ENCODE measurements at places on chromosomes 6 and 20. TPM values are rescaled to one million over a fixed set of nuclear protein-coding genes. Genes with fewer than 3 reads are reported as not detected.
A peak's percentile ranks its signal among the peaks of the same experiment; 100 is the strongest.

The FAM83B gene
- not detected for polyA plus RNA-seq

The ABHD16B gene
- not detected for polyA plus RNA-seq

The EPB41L1 gene
- 12.4 TPM for polyA plus RNA-seq

The ELOVL4 gene
- polyA plus RNA-seq, result 0.40 TPM

The SCRT2 gene
- not detected for polyA plus RNA-seq

The OPRM1 gene
- polyA plus RNA-seq, result not detected

The TRAPPC3L gene
- polyA plus RNA-seq, result 0.17 TPM

The RSPH9 gene
- polyA plus RNA-seq, result 0.77 TPM

The LRRN4 gene
- 0.06 TPM for polyA plus RNA-seq

- DNase-seq, result no peak
These were observed 73.5 kb upstream of the NFATC2 start for GRCh38 chr20:51616060-51616459.

- DNase-seq, result no peak
These were observed 193.0 kb upstream of the KCNK16 start for GRCh38 chr6:39515471-39515870.

DNA sequence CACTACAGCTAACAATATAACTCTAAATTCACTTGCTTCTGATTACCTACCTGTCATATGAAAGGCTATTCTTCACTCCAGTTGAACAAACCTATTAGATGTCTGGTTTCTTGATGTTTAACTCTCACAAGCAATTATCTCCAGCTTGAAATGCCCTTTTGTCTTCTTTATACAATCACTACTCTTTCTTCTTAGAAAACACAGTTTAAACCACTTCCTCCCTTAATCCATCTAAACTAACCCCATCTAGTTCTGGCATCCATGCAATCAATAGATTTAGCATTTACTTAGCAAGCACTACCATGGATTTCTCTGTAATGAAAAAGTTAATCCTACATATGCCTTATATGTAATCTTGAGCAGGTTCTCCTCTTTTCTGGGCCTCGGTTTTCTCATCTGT is 127.3 kb downstream of the ATXN1 start:
- no peak for DNase-seq

GRCh38 chr6:90167514-90168379 is 128.9 kb downstream of the BACH2 start:
- no peak for DNase-seq

DNA sequence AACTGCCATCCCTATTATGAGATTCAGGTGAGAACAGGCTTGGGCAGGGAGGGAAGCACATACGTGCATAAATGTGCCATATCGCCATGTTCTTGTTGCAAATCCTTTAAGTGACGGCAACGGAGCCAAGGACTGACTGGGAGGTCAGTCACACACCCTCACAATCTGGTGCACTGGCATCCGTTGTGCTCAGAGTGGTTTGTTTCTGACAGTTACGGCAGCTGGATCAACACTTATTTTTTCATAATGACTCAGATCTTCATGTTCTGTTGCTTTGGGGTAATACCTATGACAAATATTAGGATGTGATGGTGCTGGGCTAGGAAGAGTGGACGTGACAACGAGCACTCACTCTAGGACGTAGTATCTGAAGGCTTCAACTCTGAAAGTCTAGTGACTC is 56.2 kb upstream of the PREP start:
- no peak for DNase-seq

DNA sequence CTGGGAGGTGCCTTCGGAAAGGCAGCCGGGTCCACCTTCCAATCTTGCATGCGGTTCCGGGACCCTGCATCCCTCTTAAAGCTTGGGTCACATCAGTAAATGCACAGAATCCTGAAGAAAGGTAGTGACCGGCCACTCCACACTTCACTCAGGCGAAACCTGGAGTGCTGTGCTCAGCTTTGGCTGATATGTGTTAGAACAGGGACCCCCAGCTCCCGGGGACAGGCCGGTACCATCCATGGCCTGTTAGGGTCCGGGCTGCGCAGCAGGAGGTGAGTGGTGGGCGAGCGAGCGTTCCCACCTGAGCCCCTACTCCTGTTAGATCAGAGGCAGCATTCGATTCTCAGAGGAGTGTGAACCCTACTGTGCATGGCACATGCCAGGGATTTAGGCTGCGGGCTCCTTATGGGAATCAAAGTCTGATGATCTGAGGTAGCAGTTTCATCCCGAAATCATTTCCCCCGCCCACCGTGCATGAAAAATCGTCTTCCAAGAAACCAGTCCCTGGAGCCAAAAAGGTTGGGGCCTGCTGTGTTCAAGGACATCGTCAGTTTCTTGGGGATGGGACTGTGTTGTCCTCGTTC is 143.0 kb downstream of the ERMARD start:
- no peak for DNase-seq

- no peak for DNase-seq
These were observed 60.1 kb upstream of the RALGAPA2 start for GRCh38 chr20:20772497-20773085.

DNA sequence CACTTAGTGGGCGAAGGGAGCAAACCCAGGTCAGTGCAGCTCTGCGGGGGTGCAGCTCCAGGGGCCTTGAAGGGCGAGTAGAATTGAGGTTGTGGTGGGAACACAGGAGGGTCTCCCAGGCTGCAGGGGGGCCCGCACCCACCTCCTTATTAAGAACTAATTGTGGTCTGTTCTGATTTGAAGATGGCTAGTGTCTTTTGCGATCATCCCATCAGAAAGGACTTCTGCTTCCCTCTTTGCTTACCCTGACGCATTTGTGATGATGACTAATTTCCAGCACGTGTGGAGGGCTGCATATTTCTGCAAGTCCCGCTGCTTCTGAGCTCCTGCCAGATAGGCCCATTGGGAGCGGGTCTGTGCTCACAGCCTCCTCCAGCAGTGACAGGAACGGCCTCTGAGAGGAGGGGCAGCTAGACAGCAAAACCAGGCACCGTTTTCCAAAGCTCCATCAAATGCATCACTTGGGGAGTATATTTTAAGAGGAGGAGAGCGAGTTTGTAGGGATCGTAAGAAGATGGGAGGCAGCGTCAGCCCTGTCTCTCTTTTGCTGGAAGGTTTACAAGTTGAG is 268.9 kb downstream of the CDH4 start:
- peak; percentile 17 for DNase-seq

- DNase-seq, result no peak
These were observed 63.5 kb downstream of the JAG1 start for GRCh38 chr20:10610251-10610650.

GRCh38 chr20:25272223-25273000 is 24.5 kb downstream of the PYGB start:
- no peak for DNase-seq

DNA sequence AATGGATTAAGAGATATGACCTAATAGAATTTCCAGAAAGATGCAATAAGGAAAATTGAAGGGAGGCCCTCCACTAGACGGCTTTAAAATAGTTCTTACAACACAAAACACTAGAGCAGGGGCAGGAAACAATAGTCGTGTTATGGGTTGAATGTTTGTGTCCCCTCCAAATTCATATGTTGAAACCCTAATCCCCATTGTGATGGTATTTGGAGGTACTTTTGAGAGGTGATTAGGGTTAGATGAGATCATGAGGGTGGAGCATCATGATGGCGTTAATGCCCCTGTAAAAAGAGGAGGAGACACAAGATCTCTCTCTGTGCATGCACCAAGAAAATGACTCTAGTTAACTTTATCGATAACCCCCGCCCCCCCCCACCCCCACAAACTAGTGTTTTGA is 104.0 kb upstream of the HMGN3 start:
- DNase-seq, result no peak

DNA sequence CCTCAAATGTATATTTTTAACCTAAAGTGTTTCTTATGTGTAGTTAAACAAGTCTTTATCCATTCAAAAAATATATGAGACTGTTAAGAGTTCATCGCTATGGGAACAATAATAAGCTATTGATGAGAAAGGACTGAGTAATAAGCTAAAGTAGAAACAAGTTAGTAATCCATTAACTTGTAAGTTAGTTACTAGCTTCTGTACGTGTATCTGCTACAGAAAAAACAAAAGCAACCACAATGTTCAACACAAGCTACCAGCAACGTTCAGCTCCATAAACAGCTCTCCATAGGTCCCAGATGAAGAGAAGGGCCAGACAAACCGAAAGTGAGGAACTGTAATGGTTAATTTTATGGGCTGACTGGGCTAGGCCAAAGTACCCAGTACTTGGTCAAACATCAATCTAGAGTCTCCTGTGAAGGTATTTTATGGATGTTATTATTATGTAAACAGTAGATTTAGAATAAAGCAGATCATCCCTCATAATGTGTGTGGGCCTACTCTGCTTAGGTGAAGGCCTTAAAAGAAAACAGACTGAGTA is 33.8 kb upstream of the FAM135A start:
- DNase-seq, result no peak

- DNase-seq, result no peak
These were observed 20.8 kb upstream of the RPS6KA2 start for GRCh38 chr6:166647896-166648295.

DNA sequence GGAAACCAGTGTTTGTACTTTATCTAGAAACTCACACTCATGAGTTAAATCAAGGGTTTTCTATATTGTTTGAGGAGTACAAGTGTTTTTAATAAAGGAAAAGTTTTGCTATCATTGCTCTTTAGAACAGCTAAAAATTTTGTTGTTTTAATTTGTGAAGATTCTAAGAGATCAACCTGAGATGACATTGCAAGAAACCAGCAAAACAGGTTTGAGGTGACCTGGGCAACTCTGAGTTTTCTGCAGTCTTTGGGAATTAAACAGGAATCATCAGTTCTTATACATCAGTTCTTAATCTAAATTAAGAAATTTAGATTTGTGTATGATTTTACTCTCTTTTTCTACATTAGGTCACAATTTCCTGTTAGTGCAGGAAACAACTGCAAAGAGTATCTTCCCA is 114.5 kb downstream of the JAG1 start:
- DNase-seq, result no peak

- no peak for DNase-seq
These were observed 606.0 kb downstream of the DHX35 start for GRCh38 chr20:39568109-39568508.

- no peak for DNase-seq
These were observed 169.5 kb downstream of the SLC24A3 start for GRCh38 chr20:19381947-19382346.

GRCh38 chr20:57699395-57699794 is 10.4 kb downstream of the PMEPA1 start:
- no peak for DNase-seq

- DNase-seq, result peak; percentile 63
These were observed 21.2 kb downstream of the TGM2 start for GRCh38 chr20:38143646-38144554.

DNA sequence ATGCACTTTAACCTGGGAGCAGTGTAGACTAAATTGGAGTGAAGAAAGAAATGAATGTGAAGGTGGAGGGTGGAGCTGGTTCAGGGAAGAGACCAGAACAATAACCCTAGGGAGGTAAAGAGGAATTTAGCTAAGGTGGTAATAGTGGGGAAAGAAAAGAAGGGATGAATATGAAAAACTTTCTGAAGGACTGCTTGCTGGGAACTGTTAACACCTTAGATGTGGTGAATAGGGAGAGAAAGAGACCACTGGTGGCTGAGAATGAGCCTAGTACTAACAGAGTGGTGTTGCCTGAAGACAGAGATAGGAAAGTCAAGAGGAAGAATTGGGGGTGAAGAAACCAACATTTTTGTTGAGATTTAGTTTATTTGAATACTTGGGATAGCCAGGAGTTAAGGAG is 78.4 kb upstream of the HS3ST5 start:
- DNase-seq, result no peak

DNA sequence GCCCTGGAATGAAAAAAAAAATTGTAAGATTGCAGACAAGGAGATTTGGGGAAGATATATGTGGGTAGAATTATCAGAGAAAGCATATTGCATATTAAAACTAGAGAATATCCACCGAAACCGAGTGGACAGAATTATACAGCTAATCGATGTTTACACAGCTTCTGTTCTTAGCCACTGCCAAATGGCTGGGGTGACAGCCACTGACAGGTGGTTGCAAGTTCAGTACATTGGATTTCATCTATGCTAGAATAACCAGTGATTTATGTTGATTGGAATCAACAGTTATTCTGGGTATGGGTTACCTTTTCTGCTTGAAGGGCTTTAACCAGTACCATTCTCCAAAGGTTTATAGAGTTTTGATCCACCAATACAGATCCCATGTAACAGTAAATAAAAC is 48.4 kb upstream of the THEMIS start:
- DNase-seq, result no peak

All from BJ (cell line).